SK-MEL-5 (cell line): ENCODE measurements at places on chromosomes 5 and 9. TPM values are rescaled to one million over a fixed set of nuclear protein-coding genes. Genes with fewer than 3 reads are reported as not detected.
A peak's percentile ranks its signal among the peaks of the same experiment; 100 is the strongest.

- DNase-seq, result no peak
Measured at GRCh38 chr9:79774356-79774755, 202.6 kb downstream of the TLE4 start.

- no peak for DNase-seq
Measured at GRCh38 chr5:7066471-7067235, 329.3 kb upstream of the ADCY2 start.

The KCNN2 gene
- 15.8 and 16.0 TPM in 2 replicates for total RNA-seq

The TXNDC8 gene
- total RNA-seq, result not detected in 2 replicates

- DNase-seq, result no peak
Measured at GRCh38 chr5:133426264-133426663, 186.1 kb downstream of the FSTL4 start.

The ISCA1 gene
- 108 and 120 TPM in 2 replicates for total RNA-seq

The WNT8A gene
- not detected in 2 replicates for total RNA-seq

- no peak for DNase-seq
Measured at GRCh38 chr5:1826235-1826980, 25.2 kb downstream of the NDUFS6 start.

The DBN1 gene
- total RNA-seq, result 41.6 and 49.0 TPM in 2 replicates

DNA sequence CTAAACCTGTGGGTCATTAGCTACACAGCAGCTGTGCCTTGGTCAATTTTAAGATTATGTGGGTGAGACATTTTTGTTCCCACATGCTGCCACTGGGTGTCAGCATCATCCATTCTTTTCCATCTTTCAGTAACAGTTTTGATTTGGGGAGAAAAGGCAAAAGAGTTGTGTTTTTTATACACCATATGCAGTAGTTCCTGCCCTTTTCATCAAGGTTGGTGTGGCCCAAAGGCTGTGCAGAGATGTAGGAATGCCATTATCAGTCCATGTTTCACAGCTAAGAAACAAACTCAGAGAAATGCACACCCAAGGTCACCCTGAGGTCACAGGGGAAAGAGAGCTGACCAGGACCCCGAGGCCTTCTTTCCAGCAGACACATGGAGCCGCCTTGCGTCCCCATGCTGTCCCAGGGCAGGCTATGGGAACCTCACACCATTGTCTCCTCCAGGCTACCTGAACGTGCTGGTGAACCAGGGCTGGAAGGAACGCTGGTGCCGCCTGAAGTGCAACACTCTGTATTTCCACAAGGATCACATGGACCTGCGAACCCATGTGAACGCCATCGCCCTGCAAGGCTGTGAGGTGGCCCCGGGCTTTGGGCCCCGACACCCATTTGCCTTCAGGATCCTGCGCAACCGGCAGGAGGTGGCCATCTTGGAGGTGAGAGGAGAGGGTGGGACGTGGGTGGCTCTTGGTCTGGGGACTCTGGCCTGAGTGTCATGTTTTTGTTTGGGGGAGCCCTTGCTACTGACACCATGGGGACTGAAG lies 27.8 kb upstream of the GRPEL2 start:
- DNase-seq, result peak; percentile 66

The FRMD3 gene
- 21.5 and 22.1 TPM in 2 replicates for total RNA-seq

The IFNB1 gene
- not detected in 2 replicates for total RNA-seq

The MAP1B gene
- total RNA-seq, result 2.8 and 3.1 TPM in 2 replicates

DNA sequence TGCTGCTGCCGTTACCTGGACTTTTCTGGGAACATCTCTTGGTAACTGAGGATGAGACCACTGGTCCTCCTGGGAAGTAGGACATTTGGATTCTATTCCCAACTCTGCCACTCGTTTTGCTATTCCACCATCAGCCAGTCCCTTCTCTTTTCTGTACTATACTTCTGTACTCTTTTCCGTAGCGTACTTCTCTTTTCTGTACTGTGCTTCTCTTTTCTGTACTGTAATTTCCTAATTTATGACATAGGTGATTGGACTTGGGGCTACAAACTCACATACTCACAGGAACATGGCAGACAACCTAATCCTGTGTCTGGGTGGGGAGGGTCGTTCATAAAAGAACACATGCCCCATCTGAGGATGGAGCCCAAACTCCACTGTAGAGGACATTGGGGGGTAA lies 335.3 kb upstream of the PANK3 start:
- DNase-seq, result no peak

The ADGRD2 gene
- not detected in 2 replicates for total RNA-seq

The KCNV2 gene
- total RNA-seq, result not detected in 2 replicates

DNA sequence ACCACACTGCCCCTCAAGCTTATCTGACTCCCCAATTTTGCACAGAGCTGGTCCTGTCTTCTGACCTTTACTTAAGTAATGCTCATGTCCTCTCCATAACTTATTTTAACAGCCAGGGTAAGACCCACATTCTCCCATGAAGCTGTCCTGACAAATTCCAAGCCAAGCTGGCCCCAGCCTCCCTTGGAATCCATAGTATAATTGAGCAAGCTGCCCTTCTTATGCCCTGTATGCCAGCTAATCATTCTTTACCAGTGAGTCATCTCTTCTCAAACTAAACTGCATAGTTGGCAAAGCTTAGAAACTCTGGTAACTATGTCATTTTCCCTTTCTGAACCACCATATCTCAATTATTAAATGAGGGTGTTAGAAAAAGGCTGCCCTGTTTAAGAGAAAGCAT lies 92.4 kb downstream of the NFIB start:
- peak; percentile 15 for DNase-seq

GRCh38 chr9:125497906-125498305 lies 209.1 kb downstream of the MAPKAP1 start:
- DNase-seq, result no peak

The SLC36A2 gene
- not detected in 2 replicates for total RNA-seq

- DNase-seq, result no peak
Measured at GRCh38 chr5:66697796-66698564, 101.8 kb downstream of the MAST4 start.

- peak; percentile 98 for DNase-seq
Measured at GRCh38 chr5:8829323-8830029, 716.4 kb downstream of the SEMA5A start.

DNA sequence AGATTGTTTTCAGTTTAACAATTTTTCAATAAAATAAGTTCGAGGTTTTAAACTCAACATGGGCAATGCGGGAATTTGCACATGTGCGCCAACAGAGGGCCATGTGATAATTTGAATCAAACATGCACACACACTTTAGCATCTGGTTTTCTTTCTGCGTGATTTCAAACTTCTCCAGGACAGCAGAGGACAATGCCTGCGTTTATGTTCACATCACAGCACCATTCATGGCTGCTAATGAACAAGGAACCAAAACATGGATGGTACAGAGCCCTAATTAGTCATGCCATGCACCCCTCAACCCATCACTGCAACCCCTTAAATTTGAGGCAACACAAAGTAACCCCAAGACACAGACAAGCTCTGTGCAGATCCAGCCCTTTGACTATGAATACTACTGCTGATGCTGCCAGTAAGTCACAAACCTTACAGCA lies 2.8 kb downstream of the SHC3 start:
- DNase-seq, result peak; percentile 28

GRCh38 chr9:22097707-22098106 lies 88.6 kb upstream of the CDKN2B start:
- no peak for DNase-seq

DNA sequence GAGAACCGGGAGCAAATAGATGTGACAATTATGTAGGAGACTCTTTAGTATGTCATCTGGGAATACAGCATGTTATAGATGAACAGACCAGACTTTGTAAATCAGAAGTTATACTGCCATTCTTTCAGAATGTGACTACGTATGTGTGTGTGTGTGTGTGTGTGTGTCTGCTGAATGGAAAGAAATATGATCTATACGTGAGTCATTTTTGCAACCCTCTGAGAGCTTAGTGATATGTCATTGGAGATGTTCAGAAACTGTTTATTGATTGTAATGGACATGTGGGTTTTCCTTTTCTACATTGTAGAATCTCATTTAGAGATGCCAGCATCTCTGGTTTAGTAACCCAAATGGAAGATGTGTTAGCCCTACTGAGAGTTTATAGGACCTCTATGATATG lies 731.5 kb downstream of the TLE1 start:
- DNase-seq, result no peak

The CDC14B gene
- 12.1 and 13.1 TPM in 2 replicates for total RNA-seq

DNA sequence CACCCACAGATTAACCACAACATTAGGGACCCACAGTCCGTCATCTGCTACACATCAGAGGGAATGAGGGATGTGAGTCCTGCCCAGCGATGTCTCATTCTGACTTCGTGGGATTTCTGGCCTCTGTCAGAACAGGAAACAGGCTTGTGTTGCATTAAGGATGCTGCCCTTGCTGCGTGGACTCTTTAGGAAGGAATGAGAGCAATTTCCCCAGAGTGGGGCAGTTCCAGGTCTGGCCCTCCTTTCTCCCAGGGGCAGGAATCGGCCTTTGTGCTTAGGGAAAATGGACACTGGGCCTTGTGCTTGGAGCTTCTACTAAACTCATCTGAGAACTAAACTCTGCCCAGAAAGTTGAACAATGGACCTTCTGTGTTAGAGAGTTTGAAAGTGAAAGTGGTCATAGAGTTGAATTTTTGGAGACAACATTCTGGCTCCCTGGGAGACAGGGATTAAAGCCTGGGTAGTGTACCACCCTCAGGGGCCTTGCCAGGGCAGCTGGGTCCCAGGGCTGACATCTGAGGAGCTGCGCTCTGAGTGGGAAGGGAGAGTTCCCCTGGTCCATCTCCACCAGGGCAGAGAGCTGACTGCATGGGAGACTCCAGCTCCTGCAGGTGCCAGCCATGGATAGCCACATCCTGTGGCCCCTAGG lies 37.8 kb upstream of the S1PR3 start:
- DNase-seq, result peak; percentile 61

GRCh38 chr9:396396-396795 lies 181.7 kb downstream of the DOCK8 start:
- DNase-seq, result no peak

The NUTM2G gene
- not detected in 2 replicates for total RNA-seq

The UAP1L1 gene
- 22.5 and 23.4 TPM in 2 replicates for total RNA-seq

GRCh38 chr9:136665704-136666371 lies 3.1 kb downstream of the EGFL7 start:
- DNase-seq, result peak; percentile 26

The LRRC70 gene
- total RNA-seq, result 0.29 and 1.5 TPM in 2 replicates

The CLIC3 gene
- not detected in 2 replicates for total RNA-seq

- no peak for DNase-seq
Measured at GRCh38 chr9:134669399-134669955, 27.9 kb downstream of the COL5A1 start.

DNA sequence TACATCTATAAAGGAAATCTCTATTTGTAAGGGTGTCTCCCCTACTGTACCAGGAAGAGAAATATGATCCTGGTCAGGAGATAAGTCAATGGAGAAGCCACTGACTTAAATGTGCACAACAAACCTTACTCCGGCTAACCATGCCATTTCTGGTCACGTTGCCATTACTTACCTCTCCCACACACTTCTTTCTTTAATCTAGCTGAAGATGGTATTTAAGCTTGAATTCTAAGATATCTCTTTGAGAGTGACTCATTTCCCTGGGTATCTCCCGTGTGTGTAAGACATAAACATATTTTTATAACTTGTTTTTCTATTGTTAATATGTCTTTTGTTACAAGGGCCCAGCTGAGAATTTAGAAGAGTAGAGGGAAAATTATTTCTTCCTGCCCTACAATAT lies 296.6 kb downstream of the SEMA5A start:
- no peak for DNase-seq

GRCh38 chr5:100797861-100798260 lies 105.2 kb downstream of the ST8SIA4 start:
- no peak for DNase-seq

The PAEP gene
- total RNA-seq, result 41.1 and 45.8 TPM in 2 replicates

GRCh38 chr9:26170190-26170589 lies 491.9 kb upstream of the TUSC1 start:
- no peak for DNase-seq

GRCh38 chr9:114487607-114488300 lies 17.5 kb downstream of the WHRN start:
- DNase-seq, result peak; percentile 90

The CD74 gene
- total RNA-seq, result 46.8 and 48.5 TPM in 2 replicates

The ADAMTS19 gene
- total RNA-seq, result not detected in 2 replicates

The PIP5K1B gene
- 5.0 and 7.4 TPM in 2 replicates for total RNA-seq

DNA sequence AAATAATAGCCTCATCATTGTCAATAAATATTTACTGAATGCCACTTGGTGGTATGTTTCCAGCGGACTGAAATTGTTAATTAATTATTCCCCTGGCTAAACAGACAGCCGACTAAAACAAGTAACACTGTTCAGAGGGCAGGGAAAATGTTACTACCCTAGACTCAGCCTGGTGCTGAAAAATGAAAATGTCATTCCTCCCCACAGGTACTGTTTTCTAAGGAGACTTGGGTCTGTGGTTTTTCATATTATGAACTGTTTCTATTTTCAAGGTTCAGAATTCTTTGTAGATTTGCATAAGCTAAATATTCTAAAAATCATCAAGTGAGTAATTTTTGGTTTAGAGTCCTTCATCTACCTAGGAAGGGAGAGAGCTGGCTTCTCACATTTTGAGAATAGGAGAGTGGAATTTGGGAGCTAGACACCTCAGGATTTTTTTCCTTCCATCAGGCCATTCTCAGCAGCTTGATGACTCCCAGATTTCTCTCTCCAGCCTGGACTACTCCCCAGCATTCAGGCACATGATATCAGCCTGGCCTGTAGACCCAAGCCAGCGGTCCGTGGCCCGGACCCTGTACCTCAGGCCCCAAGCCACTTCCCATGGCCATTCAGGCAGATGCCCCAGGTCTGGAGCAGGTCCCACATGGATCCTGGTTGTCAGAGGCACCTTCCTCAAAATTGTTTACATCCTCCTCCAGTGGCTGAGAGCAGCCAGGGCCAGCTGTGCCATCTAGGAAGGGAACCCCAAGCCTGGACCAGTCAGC lies 24.4 kb downstream of the BHMT start:
- no peak for DNase-seq

DNA sequence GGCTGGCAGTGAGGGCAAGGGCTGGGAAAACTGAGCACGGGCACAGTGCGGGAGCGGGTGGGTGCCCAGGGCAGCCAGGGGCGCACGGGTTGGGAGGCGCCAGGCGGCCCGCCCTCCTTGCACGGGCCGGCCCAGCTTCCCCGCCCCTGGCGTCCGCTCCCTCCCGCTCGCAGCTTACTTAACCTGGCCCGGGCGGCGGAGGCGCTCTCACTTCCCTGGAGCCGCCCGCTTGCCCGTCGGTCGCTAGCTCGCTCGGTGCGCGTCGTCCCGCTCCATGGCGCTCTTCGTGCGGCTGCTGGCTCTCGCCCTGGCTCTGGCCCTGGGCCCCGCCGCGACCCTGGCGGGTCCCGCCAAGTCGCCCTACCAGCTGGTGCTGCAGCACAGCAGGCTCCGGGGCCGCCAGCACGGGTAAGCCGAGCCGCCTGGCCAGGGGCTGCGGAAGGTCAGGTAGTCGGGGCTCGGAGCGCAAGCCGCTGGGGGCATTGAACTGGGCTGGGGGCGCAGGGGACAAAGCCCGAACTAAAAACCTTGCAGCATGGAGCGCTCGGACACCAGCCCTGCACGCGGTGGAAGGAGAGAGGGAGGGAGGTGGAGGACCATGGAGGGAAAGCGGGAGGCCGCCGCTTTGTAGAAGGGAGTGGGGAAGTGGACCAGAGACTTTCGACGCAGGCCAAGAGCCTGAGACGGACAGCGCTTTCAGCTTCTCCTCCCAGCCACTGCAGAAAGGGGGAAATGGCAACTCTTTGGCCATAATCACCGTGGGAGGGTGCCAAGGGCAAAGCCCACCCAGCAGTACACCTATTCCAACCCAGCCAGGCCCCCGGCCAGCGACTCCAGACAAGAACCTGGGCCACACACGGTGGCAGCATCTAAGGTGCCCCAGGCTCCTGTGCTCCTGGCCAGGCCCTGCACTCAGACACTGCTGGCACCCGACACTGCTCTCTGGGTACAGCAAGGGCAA lies at the start of gene TGFBI:
TGFBI (plus strand) TSS at position 207 of the 961 bp plus-strand sequence; CDS start at position 275, 68 bp downstream.
- DNase-seq, result no peak

GRCh38 chr9:107363516-107364152 lies 80.6 kb downstream of the RAD23B start:
- peak; percentile 95 for DNase-seq

- no peak for DNase-seq
Measured at GRCh38 chr9:131715906-131716305, 24.0 kb downstream of the RAPGEF1 start.
